Myometrial cell (primary cell): ENCODE measurements at places on chromosomes 7 and 10. TPM values are rescaled to one million over a fixed set of nuclear protein-coding genes. Genes with fewer than 3 reads are reported as not detected.

MYOZ1 gene
- 0.53 TPM in 1 of 2 replicates, not detected in the other for total RNA-seq

PGAM2 gene
- total RNA-seq, result not detected in 2 replicates

SFMBT2 gene
- 0.53 and 0.86 TPM in 2 replicates for total RNA-seq

RAMP3 gene
- not detected in 2 replicates for total RNA-seq

PRKAR2B gene
- 10.1 and 10.8 TPM in 2 replicates for total RNA-seq

SLC18A3 gene
- total RNA-seq, result not detected in 2 replicates
